ENCODE measurements at places on chromosomes 3 and 15. TPM values are rescaled to one million over a fixed set of nuclear protein-coding genes. Genes with fewer than 3 reads are reported as not detected.

- DNase-seq: no peak
Measured at GRCh38 chr15:74302821-74303359, 64.6 kb downstream of the CYP11A1 start.

DNA sequence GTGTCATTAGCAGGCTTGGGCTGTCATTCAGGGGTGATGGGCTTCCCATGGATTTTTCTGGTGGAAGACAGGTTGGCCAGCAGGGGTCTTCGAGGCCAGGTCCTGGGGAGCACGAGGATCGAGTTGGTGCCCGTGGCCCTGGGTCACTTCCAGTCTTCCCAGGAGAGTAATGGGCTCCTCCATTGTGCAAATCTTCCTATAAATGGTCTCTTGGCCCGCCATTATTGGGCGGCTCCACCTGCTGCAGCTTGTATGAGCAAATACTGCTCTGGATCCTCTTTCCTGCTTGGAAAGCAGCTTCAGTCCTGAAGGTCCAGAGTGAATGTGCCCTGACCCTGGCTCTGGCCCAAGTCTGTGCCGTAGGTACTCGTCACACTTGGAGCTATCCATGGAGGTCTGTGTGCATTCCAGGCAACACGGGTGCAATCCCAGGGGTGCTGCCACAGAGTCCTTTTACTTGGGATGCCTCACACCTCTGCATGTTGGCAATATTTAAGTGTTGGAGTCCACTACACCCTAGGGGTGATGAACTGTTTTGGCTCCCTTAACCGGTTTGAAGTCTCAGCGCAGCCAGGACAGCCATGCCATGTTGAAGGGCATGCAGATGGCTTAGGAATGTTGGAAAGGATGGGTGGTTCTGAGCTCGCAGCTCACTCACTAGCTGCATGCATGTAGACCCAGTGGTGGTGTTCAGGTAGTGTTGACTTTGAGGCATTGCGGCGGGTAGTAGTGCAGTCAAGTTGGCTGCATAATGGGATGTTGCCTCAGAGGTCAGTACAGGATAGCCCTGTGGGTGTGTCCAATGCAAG, 97.6 kb downstream of the SNRPN start:
- DNase-seq: no peak

GRCh38 chr15:63906266-63906584, 72.5 kb upstream of the HERC1 start:
- no peak for DNase-seq

GRCh38 chr3:13200465-13200864, 127.2 kb upstream of the IQSEC1 start:
- DNase-seq: no peak

- no peak for DNase-seq
Measured at GRCh38 chr3:172334671-172335207, 113.5 kb downstream of the GHSR start.

- no peak for DNase-seq
Measured at GRCh38 chr3:140273542-140274195, 338.7 kb downstream of the CLSTN2 start.

DNA sequence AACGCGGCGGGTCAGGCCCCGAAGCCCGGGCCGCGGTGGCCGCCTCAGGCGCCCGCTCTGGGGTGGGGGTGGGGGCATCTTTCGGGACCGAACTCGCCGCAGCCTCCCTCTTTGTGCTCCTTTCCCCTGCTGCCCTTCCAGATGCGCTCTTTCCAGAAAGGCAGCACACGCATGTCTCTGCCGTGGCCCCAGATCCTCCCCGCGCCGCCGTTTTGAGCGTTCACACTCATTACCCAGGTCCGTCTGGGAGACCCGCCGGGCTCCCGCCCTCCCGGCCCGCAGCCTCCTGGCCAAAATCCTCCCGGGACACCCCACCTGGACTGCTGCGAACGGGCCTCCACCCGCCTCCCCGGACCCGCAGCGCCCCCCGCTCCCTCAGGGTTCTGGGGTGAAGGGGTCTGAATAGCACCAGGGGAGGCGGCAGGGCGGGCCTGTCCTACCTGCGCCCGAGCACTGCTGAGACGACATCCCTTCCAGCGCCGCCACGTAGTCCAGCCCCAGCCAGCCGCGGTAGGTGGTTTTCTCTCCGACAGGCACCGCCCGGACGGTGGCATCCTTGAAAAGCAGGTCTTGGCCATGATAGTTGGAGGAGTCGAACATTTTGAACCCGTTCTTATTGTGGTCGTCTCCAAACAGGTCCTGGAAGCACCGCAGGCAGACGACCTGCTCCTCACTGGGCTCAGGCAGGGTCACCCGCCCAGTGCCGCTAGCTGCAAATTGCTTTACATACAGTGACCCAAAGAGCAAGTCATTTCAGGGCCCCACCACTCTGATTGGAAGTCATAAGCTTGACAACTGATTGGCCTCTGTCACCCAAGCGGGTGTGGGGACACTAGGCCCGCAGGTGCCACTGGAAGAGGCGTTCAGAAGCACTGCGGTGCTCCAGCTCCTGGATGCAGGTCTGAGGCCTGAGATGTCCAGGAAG, 25.9 kb downstream of the MELTF start:
- DNase-seq: no peak

- no peak for DNase-seq
Measured at GRCh38 chr3:138939561-138940241, 7.2 kb downstream of the FOXL2 start.

DNA sequence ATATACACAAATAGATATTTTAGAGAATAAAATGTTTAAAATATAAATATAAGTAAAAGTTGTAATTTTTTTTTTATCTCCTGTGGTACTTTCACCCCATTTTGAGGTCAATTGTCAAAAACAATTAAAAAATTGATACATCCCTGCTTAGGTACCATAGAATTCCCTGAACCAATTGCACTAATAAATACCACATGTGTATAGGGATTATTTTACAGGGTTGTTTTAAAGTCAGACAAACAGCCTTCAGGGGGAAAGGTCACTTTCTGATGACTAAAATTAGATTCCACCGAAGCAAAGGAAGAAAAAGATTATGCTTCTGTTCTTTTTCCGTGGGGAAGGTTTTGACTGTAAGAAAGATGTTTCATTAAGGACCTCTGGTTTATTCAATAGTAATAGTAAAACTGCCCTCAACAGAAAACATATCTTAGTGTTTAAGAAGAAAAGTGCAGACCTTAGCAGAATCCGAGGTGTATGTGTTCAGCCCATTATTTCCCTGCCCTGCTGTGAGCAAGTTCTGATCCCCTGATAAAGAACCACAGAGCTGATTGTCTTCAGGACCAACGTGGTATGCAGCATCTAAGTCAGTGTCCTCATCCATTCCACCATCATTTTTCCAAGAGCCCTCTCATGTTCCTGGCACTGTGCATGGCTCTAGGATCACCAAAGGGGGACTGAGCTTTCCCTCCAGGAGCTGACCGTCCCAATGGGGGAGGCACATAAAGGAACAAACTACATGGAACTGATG, 132.9 kb upstream of the IL12A start:
- no peak for DNase-seq

DNA sequence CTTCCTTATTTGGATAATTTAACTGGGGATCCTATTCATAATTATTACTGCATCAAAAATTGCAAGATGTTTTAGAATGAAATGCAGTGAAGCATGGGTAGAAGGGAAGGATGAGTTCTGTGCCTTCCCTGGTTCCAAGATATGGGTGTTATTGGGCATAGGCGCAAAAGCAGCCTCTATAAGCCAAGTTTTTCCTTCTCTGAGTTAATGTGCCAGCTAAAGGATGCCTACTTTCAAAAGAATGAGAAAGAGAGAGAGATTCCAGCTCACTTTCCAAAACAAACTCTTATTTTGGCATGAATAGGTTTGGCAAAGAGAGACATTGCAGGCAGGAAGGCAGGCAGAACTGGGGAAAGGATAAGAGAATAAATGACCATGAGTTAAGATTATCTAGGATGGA, 270.2 kb downstream of the TAFA4 start:
- DNase-seq: no peak

DNA sequence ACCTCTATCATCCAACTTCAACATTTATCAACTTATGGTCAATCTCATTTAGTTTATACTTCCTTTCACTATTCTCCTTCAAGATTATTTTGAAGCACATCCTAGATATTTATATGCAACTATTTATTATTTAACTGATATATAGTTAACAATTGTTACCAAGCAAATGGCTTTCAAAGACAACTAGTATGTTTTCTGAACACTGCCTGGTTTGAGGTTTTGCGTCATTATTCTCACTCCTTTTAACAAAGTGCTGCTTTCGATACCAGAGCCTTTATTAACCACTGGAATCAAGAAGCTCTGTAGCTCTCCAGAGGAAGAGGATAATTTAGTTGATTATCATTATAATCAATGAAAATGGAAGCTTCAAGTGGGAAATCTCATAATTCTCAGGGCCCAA, 19.6 kb downstream of the ZIC1 start:
- DNase-seq: no peak

- DNase-seq: no peak
Measured at GRCh38 chr3:127763816-127764215, 58.5 kb downstream of the MGLL start.

DNA sequence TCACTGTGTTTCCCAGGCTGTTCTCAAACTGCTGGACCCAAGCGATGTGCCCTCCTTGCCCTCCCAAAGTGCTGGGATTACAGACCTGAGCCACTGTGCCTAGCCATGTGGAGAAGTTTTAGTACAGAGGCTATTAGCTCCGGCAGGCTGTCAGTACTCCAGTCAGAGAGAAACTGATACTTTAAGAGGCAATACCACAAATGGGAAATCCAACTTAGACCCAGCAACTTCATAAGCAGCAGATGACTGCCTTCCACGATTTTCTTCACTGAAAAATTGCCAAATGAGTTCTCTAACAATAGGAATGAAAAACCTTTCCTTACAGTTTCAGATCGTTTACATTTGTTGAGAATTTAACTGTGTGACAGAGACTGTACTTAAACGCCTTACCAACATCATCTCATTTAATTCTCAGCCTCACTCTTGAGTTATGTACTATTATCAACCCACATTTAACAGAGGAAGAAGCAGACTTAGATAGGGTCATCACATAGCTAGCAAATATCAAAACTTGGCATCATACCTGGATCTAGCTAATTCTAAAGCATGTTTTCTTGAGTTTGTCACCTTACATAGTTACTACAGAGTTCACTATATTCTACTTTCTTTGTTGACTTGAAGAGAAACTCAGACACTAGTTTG, 127.4 kb downstream of the TCF12 start:
- DNase-seq: no peak

- no peak for DNase-seq
Measured at GRCh38 chr3:138694287-138695007, 85.9 kb downstream of the FAIM start.

GRCh38 chr3:146881356-146881755, 276.2 kb upstream of the PLSCR5 start:
- DNase-seq: no peak

GRCh38 chr3:69149586-69149985, 27.2 kb upstream of the LMOD3 start:
- no peak for DNase-seq

- no peak for DNase-seq
Measured at GRCh38 chr15:72933976-72934375, 118.3 kb upstream of the NEO1 start.

GRCh38 chr3:134486577-134487041, 752 bp downstream of the CEP63 start:
- DNase-seq: no peak

- no peak for DNase-seq
Measured at GRCh38 chr3:81393251-81393650, 368.2 kb downstream of the GBE1 start.

- DNase-seq: no peak
Measured at GRCh38 chr3:14110699-14111098, 14.0 kb downstream of the CHCHD4 start.

DNA sequence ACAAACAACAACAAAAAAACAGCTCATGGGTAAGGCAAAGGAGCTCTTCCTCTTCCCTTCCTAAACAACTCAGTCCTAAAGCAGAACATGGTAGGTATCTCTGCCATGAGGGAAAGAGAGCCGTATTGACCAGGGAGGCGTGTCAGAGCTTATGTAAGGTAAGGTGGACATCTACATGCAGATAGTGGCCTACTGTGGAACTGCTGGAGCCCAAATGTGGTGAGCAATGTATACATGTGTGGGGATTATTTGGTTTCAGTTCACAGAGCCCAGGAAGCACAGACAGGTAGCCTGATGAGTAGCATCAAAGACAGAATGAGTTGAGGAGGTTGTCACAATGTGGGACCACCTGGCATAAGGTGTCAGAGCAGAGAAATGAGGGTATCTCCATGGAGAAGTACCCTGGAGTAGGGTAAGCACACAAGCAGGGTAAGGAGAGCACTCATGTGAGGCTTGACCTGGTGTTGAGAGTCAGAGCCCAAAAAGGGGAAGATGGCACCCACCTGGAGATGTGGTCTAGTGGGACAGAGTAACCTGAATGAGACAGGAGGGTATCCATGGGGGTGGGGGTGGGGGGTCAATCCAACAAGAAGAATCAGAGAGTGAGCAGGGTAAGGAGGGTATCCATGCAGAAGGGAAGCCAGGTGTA, 45.5 kb downstream of the DENND6A start:
- DNase-seq: no peak

- DNase-seq: no peak
Measured at GRCh38 chr3:150080058-150080730, 109.5 kb upstream of the PFN2 start.

DNA sequence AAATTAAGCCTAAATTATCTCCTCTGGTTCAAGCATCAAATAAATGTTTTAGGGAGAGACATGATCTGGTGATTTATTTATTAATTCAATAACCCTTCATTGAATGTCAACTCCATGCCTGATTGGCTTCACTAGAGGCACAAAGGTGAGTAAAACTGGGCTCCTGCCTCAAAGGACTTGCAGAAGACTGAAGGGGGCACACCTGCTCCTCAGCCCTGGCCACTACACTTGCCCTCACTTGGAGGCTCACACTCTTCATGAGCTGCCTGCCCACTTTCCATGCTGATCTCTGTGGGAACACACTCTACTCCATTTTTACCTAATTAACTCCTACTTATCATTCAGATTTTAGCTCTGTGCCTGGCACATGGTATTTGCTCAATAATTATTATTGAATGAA, 84.4 kb upstream of the KCNMB2 start:
- no peak for DNase-seq

DNA sequence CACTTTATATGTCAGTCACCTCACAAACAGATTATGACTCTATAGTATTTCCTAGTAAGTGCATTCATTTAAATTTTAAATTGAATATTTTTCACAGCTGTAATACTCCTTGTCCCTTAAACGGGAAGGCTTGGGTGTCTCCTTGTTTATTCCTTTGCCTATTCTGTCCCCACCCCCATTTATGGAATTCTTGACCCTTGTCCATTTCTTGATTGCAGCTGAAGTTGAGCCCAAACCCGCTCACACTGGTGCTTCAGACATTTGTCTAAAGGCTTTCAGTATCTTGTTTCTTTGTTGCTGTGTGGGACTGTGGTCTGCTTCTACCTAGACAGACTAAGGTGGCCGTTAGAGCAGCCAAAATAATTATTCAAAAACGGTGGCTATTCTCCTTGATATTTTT, 449.7 kb downstream of the FOXP1 start:
- DNase-seq: no peak

GRCh38 chr15:51731549-51732267, 5.7 kb downstream of the LYSMD2 start:
- DNase-seq: no peak

- no peak for DNase-seq
Measured at GRCh38 chr3:160953686-160954085, 151.5 kb downstream of the B3GALNT1 start.

The TMEM115 gene
- 46.7 TPM for total RNA-seq

The GHSR gene
- not detected for total RNA-seq

The XCR1 gene
- under 0.01 TPM for total RNA-seq

The MST1 gene
- 21.2 TPM for total RNA-seq

The SCN11A gene
- total RNA-seq: 0.15 TPM

The GPR176 gene
- 4.4 TPM for total RNA-seq

The CEMIP gene
- 0.59 TPM for total RNA-seq

The OXTR gene
- total RNA-seq: 0.32 TPM

The LMAN1L gene
- total RNA-seq: 0.15 TPM

The COL8A1 gene
- 9.2 TPM for total RNA-seq

The CCR9 gene
- not detected for total RNA-seq

The PPARG gene
- total RNA-seq: 359 TPM

The TGFBR2 gene
- total RNA-seq: 243 TPM

Data from breast epithelium (tissue), 4 donors.